Activated CD4-positive, alpha-beta T cell treated with anti-CD3 and anti-CD28 coated beads, Interleukin-2, amount 50 U/mL, for 48 hours (primary cell): ENCODE measurements at places on chromosomes 2 and 18.

DNA sequence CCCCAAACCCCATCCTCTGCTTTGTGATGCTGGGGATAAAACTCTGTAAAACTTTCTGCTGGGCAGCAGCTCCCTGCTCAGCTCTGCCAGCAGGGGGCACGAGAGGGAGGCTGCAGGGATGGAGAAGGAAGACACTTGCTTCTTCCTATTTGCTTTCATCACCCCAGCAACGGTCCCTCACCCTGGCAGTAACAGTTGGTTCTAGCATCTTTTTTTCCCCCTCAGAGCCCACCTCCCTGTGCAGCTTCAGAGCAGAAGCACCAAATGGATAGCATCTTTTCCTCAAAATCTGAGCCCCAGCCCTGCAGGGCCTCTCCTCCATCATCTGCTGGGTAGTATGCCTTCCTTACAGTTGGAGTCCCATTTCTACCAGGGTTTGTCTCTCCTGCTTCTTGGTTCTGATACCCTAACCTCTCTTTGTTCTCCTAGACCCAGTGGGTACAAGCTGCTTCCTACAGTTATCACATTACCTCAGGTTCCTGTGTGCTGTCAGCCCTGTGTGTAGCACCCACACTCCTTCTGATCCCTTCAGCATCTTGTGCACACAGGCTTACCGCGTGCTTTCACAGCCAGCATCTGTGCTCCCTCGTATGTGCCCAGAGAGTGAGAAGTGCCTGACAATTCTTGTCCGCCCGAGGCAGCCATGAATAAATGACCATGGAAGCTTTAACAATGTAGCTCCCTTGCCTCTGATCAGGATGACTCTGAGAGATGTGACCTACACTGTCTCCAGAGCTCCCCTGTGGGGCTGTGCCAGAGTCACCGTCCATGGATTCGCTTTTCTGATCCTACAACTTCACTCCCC lies 14.5 kb downstream of the CKAP2L start:
- peak; percentile 85 for DNase-seq

DNA sequence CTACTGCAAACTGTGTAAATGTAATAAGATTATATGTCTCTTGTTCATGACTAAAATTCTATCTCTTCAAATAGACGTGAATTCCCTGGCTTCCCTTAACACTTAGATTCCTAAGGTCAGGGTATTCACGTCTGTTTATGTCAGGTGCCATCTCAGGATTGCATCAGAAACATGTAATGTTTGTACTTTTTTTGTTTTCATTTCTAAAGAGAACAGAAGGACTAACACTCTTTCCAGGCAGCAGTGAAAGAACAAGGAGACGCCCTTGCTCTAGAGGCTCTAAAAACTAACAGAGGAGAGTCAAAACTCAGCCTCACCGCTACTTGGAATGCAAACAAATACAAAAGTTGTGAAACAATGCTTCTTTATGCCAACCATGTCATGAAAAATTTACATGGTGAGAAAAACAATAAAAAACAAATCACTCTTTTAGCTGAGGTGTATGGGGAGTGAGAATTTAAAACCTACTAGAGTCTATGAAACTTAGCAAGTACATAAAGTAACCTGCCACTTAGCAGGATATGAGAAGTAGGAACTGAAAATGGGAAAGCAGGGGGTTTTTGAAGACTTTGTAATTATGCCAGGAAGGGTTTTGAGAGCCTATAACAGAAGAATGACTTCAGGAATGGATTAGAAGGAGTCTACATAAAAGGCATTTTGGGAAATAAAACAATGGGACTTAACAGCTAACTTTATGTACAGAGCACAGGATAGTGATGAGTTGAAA lies 522.7 kb downstream of the THSD7B start:
- DNase-seq = no peak

GRCh38 chr18:12844391-12844790 lies 39.6 kb downstream of the PTPN2 start:
- no peak for DNase-seq

DNA sequence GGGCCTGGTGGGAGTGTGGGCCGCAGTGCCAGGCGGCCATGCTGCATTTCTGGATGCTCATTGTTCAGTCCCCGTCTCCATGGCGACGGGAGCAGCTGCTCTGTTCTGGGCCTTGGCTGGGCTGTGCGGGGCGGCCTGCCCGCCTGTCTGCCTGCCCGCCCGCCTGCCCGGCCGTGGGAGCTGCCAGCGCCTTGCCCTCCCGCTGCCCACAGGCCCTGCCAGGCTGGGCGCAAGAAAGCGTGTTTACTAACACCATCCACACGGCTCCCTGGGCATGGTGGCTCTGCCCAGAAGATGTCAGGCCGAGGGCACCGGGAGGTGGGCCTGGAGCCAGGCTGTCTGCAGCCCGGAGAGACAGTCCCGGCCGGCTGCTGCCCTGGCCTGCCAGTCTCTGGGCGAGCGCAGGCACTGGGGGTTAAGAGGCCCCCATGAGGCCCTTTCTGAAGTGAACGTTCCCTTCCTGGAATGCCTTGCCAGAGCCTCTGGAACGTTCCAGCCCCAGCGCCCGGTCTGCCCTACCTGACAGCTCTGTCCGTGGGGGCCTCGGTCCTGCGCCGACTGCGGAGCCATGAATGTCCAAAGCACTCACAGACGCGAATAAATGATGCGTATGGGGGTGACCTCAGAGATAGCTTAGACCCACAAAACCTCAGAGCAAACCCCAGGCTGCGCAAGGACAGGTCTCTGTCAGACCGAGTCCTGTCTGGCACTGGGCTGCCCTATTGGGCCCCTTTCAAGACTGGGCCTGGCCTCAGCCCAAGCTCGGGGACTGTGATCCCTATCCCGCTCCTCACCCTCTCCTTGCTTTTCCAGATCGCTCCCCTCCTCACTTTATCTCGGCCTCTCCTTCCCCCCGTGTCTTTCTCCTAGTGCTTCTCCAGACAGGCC lies 44.3 kb downstream of the MYCN start:
- no peak for DNase-seq

GRCh38 chr2:241295326-241296095 lies 20.0 kb downstream of the HDLBP start:
- DNase-seq = no peak

DNA sequence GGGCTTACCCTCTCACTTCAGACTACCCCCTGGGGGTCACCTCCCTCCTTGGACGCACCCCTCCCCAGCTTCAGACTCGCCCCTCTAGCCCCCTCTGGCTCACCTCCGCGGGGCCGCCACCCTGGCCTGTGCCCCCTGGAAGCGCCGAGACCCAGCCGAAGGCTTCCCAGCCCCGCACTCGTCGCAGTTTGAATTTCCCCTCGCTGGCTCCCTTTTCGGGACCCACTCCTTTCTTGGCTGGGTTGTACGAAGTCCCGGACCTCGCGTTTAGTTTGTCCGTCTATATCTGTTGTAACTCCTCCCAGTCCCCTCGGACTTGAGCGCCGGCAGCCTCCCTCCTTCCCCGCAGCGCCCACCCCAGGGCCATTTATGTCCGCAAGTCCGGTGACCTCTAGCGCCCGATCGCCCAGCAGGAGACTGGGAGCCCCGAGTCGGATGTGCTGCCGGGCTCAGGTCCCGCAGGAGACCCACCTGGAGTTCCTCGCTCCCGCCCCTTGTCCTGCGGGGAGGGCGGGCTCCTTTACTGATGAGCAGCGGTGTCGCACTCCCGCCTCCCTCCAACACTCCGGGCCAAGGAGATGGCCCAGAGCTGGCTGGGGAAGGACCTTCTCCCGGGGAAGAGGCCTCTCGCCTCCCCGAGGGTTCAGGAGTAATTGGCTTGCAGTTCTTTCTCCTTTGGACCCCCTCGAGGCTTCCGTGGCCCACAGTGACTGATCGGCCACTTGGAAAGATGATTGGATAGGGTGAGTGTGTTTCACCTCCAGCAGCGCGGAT lies 692 bp upstream of the RAX start:
- no peak for DNase-seq

GRCh38 chr2:222869252-222869560 lies 8.4 kb downstream of the ACSL3 start:
- DNase-seq = no peak

- DNase-seq = no peak
Measured at GRCh38 chr2:231707625-231707926, 749 bp upstream of the PTMA start.

- DNase-seq = no peak
Measured at GRCh38 chr18:10089881-10090280, 176.1 kb downstream of the VAPA start.

DNA sequence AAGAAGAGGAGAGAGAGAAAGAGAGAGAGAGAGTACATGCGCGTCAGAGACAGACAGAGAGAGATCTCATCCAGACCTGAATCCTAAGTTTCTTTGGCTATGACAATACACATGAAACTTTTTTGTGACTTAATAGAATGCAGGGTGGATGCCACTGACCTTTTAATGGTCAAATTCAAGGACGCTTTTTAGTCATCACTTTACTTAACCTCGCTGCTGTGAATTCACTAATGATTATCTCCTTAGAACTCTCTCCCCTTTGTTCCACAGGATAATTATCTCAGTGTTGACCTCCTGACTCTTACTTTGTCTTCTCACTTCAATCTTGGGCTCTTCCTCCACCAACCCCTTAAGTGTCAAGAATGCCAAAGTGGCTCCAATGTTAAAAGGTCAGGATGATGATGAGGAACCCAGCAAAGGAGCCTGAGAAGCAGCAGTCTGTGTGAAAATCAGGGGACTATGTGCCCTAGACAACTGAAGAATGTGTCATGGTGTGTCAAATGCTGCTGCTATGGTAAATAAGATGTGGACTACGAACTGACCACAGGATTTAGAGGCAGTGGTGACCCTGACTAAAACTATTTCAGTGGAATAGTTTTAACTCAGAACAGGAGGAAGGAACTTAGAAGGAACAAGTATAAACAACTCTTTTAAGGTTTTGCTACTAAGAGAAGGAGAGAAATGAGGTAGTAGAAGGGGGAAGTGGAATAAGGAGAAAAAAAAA lies 382.1 kb downstream of the ZEB2 start:
- no peak for DNase-seq
